ENCODE measurements at places on chromosomes 6 and 20.

GRCh38 chr6:34386316-34387137, 5.9 kb downstream of the NUDT3 start:
- no peak for DNase-seq

DNA sequence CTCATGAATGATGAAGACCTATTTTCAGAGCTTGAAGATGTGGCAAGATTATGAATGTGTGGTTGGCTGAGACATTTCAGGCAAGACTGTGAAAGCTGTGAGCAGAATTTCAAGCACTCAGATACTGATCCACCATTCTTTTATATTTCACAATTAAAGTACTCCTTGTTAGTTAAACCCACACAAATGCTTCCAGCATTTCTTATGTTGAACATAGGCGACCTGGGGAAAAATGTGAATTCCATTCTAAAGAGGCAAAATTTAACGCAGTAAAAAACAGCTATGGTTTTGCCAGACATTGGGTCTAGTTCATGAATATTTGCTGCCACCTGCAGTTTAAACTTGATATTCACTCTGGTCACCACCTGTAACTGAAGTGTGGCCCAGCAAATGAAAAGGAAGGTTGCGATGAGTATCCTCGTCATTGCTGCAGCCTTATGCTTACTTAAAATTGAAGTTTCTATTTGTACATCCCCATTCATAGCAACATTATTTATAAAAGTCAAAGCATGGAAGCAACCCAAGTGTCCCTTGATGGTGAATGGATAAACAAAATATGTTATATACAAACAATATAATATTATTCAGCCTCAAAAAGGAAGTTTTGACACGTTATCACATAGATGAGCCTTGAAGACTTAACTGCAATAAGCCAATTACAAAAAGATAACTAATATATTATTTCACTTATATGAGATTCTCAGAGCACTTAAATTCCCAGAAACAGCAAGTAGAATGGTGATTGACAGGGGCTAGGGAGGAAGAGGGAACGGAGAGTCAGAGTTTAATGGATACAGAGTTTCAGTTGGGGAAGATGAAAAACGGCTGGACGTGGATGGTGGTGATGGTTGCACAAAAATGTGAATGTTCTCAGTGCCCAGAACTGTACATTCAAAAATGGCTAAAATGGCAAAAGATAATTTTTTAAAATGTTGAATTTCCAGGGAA, 32.4 kb upstream of the FAM184A start:
- no peak for DNase-seq

- no peak for DNase-seq
Measured at GRCh38 chr20:21162631-21163030, 36.7 kb downstream of the KIZ start.

DNA sequence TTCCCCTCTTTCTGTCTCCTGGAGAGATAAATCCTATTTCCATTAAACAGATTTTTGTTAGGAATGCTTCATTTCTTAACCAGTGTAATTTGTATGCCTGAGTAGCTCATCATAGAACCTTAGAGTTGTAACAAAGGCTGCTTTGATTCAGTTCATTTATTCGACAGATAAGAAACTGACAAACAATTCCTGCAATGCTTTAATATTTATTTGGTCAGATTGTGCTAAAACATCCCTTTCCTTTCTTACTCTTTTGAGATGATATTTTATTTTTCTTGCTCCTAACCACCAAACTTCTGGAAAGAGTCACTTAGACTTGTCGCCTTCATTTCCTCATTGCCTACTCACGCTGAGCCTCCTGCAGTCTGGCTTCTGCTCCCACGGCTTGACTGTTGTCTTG, 89.0 kb upstream of the SUPT3H start:
- no peak for DNase-seq

GRCh38 chr20:35156978-35157377, 9.8 kb upstream of the EDEM2 start:
- no peak for DNase-seq

GRCh38 chr20:60116128-60116909, 158.1 kb downstream of the CDH26 start:
- no peak for DNase-seq

DNA sequence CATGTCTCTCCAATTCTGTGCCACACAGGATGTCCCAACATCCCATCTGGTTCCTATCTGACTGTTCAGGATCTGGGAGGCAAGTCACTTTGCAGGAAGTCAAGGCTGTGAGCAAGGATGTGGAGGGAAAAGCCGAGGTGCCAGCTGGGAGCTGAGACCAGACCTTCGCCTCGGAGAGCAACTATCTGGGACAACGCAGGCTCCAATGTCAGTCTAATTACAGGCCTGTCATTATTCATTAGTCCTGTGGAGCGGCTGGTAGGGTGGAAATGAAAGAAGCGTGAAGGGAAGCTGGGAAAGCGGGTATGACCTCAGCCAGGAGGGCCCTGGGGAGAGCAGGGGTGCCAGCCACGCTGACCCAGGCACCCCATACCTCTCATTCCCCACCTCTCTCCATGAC, 147.3 kb downstream of the UNC5CL start:
- no peak for DNase-seq

- no peak for DNase-seq
Measured at GRCh38 chr6:33751771-33752645, 5.3 kb upstream of the IP6K3 start.

- DNase-seq = no peak
Measured at GRCh38 chr6:136471372-136471771, 78.8 kb downstream of the MAP7 start.

DNA sequence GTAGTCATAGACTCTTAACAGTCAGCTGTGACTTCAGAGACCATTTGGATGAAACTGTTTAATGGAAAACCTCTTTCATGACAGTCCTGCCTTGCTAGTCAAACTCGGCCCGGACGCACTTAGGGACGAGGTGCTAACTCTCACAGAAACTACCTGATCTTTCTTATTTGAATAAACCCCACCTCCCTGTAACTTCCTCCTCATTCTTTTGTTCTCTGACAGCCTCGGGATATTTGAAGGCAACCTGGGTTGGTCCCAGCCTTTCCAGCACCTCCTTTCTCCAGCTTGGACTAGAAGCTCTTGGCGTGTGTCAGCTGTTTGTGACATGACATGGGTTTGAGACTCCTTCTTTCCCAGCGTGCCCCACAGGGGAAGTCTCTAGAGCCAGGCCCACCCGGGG, 175.3 kb upstream of the EXOC2 start:
- DNase-seq = no peak

- DNase-seq = no peak
Measured at GRCh38 chr6:69866770-69867638, 648 bp downstream of the COL19A1 start.

DNA sequence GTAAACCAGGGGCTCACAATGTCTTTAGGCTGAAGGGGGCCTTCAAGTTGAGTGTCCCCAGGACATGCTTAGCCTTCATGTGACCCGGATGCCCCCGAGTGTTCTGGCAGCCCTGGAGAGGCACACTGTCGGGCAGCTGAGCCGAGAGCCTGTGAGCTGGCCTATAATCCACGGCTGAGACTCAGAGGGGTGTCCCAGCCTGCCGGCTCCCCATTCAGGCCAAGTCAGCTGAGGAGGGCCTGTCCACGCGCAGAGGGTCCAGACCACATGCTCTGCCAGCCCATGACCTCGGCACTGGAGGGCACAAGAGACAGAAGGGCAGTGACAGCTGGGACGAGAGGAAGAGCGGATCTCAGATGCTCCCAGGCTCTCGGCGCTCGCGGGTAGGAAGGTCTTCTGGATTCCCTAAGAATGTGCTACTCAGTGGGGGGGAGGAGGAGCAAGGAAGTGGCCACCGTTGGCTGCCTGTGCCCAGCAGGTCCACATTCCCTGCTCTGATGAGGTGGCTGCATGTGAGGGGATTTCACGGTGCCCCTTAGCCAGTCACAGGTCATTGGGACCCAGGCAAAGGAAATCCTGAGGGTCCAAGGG, 224.7 kb downstream of the NRN1 start:
- no peak for DNase-seq

DNA sequence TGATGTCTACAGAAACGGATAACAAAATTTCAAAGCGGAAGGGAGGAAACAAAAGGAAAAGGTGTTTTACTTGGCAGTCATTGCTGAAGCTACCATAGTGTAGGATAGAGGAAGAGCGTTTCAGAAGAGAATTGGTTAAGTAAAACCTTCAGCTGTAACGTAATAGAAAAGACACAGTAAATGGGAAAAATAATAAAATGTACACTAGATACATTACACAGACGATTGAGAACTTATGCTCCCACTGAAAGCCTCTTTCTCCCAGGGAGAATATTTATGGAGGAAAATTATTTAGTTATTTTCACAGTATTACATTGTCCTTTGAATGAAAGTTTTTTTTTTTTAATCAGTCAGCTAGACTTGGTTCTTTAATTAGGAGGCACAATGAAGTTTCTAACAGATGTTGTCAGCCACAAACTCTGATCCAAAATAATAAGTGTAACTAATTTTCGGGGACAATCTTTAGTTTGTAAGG, 90.7 kb upstream of the PRDM1 start:
- no peak for DNase-seq

DNA sequence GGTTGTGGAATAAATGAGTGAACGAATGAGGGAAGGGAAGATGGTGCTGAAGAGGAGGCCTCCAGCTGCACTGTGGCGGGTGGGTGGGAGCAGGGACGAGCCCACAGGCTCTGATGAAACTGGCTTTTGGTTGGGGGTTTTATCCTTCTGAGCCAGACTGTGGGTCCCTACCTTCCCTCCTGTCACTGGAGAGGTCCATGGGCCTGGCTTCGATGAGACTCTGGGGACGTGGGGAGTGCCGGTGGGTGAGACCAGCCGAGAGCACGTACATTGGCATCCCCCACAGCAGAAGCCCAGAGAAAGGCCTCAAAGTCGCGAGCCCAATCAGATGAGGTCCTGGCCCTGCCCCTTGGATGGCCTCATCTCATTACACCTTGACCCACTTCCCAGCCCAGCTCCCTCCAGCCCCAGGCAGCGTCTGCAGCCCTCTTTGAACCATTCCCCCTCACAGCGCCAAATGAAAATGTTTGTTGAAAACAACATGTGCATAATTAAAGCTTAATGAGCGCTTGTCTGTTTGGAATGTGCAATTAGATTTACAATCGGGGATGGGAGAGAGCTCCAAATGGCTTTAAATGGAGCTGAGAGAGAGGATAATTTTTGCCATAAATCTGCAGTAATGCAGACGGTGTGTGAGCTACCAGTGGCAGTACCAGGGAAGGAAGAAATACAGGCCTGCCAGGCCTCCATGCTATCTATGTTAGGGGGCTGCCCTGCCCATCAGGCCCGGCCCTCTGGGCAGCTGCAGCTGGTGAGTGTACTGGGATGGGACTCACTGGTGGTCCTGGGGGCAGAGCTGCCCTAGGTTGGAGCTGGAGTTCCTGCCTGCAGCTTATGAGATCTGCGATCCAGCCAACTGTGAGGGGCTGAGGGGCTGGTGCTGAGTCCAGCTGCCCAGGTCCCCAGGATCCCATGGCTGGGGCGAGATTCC, 47.2 kb downstream of the TOX2 start:
- DNase-seq = no peak

- no peak for DNase-seq
Measured at GRCh38 chr6:107493158-107494057, 3.5 kb downstream of the SOBP start.

GRCh38 chr20:50133041-50133440, 20.1 kb upstream of the UBE2V1 start:
- DNase-seq = no peak
